ENCODE measurements at places on chromosomes 12 and 14.

DNA sequence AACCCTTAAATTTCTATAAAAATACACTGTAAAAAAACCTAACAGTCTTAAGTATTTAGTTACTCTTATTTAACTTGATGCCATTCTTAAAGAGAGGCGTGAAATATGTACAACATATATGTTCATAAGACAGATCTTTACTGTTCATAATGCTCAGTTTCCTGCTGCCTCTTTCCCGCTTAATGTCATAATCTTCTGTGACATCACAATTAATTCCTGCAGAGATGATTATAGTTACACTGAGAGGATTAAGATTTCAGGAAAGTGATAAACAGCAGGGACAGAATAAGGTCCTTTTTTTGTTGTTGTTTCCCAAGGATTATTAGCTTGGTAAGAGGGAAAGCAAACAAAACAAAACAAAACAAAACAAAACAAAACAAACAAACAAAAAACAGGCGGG lies 801.4 kb downstream of the FLRT2 start:
- no peak for DNase-seq

DNA sequence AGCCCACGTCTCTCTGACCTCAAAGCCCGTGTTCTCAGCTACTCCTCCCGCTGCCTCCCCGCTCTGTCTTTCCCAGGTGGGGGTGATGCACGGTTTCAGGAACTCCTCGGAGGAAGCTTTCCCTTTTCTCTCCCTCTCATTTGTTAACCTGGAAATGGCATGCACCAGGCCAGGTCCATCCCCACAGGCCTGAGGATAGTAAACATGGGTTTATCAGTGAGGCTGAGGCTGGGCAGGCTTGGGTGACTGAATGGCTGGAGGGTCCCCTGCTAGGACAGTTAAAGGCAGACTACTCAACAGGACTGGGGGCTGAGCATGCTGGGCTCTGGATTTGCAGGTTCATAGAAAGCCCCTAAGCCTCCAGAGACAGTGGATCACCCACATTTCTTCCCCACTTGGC lies 7.6 kb downstream of the WSCD2 start:
- no peak for DNase-seq

DNA sequence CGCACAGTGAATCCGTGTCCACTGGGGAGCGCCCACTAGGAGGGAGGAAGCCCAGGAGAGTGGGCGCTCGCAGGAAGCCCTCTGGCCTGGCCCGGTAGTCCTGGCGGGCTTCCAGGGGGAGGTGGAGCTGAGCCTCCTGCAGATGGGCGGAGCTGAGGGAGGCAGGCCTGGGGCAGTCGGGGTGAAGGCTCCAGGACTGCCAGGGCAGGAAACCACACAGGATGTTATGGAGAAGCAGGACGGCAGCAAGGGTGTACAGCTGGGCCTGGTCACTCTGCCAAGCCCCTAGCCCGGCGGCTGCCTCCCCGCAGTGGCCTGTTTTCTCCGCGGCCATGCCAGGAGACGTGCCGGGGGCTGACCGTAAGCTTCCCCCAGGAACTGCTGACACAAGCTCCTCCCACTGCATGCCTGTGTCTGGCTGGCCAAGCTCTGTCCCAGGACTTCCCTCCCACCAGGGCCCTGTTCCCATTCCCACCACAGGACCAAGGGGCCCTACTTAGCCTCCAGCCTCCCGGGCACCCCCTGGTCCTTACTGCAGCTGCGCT lies 143.4 kb upstream of the C14orf180 start:
- DNase-seq: no peak

- DNase-seq: no peak
These were observed 11.3 kb downstream of the PPFIBP1 start for GRCh38 chr12:27535318-27535717.

- DNase-seq: no peak
These were observed 12.5 kb downstream of the EGLN3 start for GRCh38 chr14:33938131-33938949.

DNA sequence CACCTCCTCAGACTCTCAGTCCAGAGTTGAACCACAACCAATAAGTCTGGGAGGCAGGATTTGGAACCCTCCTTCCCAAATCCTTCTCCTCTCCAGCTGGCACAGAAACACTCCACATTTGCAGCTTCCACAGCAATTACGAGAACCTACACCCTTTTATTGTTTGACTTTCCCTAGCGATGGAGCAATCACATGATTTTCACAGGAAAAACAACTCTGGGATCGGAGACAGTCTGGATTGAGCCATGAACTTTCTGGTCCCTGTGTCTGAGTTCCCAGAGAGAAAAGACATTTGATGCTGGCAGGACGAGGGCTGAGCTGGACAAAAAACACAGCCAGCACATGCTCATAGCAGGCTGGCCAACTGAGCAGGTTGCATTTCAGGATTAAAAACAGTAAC lies 49.0 kb upstream of the STON2 start:
- no peak for DNase-seq

DNA sequence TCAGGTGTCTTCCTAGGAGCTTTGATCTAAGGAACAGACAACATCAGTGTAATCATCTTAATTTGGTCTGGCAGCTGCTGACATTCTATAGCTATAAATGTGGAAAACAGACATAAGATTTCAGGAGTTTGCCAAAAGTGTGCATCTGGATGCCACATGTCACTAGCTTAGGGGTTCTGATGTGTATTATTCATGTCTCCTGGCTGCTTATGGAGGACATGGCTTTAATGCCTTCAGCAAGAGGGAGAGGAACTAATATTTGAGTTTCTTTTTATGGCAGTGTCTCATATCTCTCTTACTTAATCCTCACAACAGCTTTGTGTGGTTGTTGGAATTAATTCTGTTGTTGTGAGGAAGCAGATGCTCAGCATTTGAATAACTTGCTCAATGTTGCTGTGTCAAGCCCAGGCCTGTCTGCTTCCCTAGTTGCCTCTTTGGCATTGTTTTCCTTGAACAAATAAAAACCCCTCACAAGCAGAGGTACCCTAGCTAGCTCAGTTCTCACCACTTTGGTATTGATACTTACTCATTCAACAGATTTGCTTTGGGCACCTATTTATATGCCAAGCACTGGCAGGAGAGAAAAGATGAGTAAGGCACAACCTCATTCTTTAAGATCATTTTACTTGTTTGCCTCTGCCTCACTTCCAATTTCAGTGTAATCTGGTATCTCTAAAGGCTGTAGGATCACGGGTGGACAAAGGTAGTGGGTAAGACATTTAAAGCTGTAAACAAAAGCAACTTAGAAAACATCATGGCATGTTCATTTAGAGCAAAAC lies 39.8 kb upstream of the EID3 start:
- DNase-seq: no peak

GRCh38 chr14:53655080-53655785 lies 301.4 kb downstream of the BMP4 start:
- no peak for DNase-seq

DNA sequence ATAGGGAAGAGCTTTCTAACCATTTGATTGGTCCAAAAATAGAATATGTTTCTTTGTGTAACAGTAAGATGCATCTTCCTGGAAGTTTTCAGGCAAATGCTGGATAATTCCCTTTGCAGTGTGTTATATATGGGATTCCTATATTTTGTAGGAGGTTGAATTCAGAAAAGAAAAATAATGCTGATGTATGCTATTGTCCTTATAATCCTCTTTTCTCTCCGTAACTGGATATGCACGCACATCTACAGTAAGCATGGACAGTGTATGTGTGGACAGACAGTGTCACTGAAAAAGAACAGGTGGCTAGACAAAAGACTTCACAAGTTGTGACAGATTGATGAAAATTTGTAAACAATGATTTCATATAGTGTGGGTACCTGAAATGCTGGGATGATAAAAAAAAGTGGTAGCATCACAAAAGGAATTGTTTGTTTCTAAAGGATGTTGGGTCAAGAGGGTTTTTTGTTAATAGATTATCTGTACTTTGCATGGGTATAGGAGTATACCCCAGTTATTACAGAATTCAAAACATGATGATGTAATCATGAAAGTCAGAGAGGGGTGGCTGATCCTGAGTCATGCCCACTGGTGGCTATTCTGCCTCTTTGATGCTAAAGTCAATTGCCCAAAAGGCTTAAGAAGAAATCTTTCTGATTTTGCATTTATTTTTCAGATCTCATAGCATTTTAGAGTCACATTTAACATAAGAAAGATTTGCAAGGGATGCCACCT lies 160.7 kb upstream of the TMTC1 start:
- DNase-seq: no peak

DNA sequence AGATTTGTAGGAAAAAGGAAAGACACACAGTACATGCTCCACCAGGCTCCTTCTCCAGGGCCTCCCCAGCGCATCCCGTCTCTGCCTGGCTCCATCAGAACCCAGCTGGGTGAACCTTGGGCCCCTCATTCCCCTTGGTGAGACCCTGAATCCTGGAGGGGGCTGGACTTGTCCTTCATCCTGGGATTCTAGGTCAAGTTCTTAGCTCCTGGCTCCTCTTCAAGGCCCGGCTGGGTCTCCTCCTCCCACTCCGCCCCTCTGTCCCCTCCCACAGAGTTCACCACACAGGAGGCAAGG lies 49.2 kb downstream of the PSMA6 start:
- DNase-seq: no peak

DNA sequence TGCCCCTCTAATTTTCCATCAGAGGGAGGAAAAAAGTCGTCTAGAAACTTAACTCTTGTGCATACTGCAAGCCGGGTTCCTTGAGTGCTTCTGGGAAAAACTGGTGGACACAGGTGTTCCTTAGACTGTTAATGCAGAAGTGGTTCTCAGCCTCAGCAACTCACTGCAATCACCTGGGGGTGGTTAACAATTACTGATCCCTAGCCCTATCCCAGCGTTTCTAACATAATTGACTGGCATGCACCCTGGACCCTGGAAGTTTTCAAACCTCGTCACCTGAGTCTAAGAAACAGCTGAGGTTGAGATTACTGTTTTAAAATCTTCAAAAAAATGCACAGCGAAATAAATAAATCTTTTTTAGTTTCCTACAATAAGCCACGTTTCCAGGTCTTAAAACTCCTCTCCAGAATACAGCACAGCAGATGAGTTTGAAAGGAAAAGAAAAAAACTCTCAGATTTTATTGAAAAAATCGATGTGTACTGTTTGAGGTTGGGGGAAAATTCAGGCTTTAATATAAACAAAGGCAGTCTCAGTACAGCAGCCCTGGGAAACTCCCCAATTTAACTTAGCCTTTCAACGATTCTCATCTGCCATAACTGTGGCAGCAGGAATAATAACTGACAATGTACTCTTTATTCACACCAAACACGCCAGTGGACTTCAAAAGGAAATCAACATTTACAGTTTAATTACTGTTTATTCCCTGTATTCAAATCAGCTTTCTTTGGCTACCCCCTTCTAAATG lies 45.4 kb downstream of the PHLDA1 start:
- DNase-seq: no peak

GRCh38 chr12:48001505-48002413 lies 2.5 kb downstream of the COL2A1 start:
- no peak for DNase-seq

- no peak for DNase-seq
These were observed 43.5 kb downstream of the DPF3 start for GRCh38 chr14:72850360-72850759.

- no peak for DNase-seq
These were observed 44.4 kb downstream of the ADGRD1 start for GRCh38 chr12:130998136-130998535.

DNA sequence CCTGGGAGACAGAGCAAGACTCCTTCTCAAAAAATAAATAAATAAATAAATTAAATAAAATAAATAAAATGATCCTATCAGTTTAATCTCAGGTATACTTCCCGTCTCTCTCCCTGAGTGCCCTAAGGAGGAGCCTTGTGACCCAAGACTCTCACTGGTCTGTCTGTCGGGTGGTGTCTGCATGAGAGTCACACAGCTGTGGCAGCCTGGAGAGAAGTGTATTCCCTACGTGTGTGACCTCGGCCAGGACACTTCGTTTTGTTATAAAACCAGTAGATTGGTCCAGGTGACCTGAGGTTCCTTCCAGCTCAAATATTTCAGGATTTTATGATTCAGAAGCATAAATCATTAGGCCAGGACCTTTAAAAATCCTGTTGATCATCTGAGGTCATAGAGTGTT lies 4.8 kb downstream of the SYNE3 start:
- DNase-seq: no peak

- DNase-seq: no peak
These were observed 113.1 kb upstream of the OVCH1 start for GRCh38 chr12:29610473-29611170.

- DNase-seq: no peak
These were observed 42.6 kb upstream of the PRIMA1 start for GRCh38 chr14:93830753-93831461.

DNA sequence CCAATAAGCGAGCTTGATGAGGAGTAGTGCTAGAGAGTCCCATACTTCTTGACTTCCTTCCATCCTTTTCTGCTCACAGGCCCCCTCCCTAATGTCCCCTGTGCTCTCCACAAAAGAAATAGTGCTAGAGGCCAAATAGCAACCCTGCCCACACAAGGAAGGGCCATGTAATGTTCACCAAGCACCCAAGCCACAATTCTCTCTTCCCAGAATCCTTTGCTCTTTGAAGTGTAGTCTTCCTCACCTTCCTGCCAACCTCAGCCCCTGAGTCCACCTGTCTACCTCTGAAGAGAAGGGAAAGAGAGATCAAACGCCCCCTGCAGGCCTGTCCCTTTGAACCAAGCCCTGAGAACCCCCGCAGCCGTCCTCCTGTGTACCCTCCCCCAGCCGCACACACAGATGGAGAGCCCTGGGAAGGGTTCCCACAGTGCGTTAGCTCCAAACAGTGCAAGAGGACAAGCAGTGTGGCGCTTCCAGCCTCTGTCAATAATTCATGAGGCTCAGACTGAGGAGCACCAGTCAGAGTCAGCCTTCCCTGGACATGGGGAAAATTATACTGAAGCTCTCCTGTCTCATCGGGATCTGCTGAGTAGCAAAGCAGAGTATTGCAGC lies 1.9 kb upstream of the DHRS4 start:
- DNase-seq: no peak

DNA sequence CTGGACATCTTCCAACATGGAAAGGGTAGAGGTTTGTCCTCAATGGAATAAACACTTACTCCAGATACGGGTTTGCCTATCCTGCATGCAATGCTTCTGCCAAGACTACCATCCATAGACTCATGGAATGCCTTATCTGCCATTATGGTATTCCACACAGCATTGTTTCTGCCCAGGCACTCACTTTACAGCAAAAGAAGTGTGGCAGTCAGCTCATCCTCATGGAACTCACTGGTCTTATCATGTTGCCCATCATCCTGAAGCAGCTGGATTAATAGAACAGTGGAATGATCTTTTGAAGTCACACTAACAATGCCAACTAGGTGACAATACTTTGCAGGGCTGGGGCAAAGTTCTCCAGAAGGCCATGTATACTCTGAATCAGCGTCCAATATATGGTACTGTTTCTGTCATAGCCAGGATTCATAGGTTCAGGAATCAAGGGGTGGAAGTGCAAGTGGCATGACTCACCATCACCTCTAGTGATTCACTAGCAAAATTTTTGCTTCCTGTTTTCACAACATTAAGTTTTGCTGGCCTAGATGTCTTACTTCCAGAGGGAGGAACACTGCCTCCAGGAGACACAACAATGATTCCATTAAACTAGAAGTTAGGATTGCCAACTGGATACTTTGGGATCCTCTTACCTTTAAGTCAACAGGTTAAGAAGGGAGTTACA lies 140.4 kb downstream of the SLC35F4 start:
- no peak for DNase-seq

- DNase-seq: no peak
These were observed 27.0 kb upstream of the FOXN3 start for GRCh38 chr14:89444044-89444443.

- DNase-seq: no peak
These were observed 20.6 kb downstream of the PRPF39 start for GRCh38 chr14:45104561-45104960.

- DNase-seq: no peak
These were observed 2.6 kb downstream of the KRAS start for GRCh38 chr12:25248137-25248536.
